Activated CD8-positive, alpha-beta T cell treated with anti-CD3 and anti-CD28 coated beads for 36 hours (primary cell): ENCODE measurements at places on chromosomes 7 and 10. TPM values are rescaled to one million over a fixed set of nuclear protein-coding genes. Genes with fewer than 3 reads are reported as not detected.

The BCCIP gene
- total RNA-seq = 117 TPM

The ADRB1 gene
- total RNA-seq = 0.40 TPM

The FOXI2 gene
- not detected for total RNA-seq

The EIF5AL1 gene
- total RNA-seq = 1.0 TPM

The HKDC1 gene
- total RNA-seq = not detected

The SUN1 gene
- 71.3 TPM for total RNA-seq

The RBAK gene
- total RNA-seq = 15.4 TPM

The NRP1 gene
- 0.79 TPM for total RNA-seq

The PLXNA4 gene
- 0.70 TPM for total RNA-seq

The VSIR gene
- 61.0 TPM for total RNA-seq

The CLEC5A gene
- not detected for total RNA-seq

The RTKN2 gene
- total RNA-seq = 1.4 TPM

The CCT6A gene
- 231 TPM for total RNA-seq

The FGL2 gene
- 0.95 TPM for total RNA-seq

The IL6 gene
- not detected for total RNA-seq

The EN2 gene
- total RNA-seq = not detected

The SUN3 gene
- total RNA-seq = not detected

The LBX1 gene
- not detected for total RNA-seq

- no peak for DNase-seq
These were observed 54.4 kb upstream of the FAM133B start for GRCh38 chr7:92644406-92645113.

GRCh38 chr10:64277536-64277935, 756.3 kb downstream of the REEP3 start:
- DNase-seq = no peak

DNA sequence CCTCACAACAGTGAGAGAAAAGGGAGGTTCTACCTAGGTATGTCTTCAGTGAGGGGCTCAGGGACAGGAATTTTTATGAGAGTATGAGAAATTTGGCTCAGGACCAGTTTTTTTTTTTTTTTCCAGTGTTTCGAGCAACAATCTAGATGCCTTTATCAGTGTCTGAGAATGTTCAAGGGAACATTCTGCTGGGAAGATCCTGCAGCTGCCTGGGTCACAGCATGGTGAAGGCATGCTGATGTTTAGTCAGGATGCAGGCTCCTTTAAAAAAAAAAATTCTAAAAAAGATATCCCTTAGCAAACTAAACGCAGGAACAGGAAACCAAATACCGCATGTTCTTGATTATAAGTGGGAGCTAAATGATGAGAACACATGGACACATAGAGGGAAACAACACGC, 31.0 kb downstream of the SBDS start:
- DNase-seq = no peak

GRCh38 chr7:1919539-1920265, 249.6 kb downstream of the ELFN1 start:
- DNase-seq = no peak

- DNase-seq = no peak
These were observed 64.2 kb downstream of the NKX6-2 start for GRCh38 chr10:132721725-132722124.

GRCh38 chr7:148037044-148037443, 553.5 kb upstream of the C7orf33 start:
- DNase-seq = no peak

- no peak for DNase-seq
These were observed 29.1 kb upstream of the EPC1 start for GRCh38 chr10:32376097-32376496.

DNA sequence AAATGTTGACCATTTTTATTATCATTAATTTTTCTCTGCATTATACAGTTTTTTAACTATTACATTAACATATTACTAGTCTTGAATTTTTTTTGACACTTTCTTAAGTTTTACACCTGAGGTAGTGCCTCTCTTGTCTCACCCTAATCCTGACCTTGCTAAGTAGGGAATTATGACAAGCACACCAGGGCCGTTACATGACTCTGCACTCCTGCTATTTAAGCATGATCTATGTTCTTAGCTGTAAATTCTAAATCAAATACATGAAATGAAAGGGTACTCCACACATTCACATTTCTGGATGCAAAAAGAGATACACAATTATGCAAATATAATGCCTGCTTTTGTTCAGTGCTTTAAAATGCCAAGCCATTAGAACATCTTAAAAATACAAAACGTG, 23.6 kb downstream of the CPVL start:
- no peak for DNase-seq

DNA sequence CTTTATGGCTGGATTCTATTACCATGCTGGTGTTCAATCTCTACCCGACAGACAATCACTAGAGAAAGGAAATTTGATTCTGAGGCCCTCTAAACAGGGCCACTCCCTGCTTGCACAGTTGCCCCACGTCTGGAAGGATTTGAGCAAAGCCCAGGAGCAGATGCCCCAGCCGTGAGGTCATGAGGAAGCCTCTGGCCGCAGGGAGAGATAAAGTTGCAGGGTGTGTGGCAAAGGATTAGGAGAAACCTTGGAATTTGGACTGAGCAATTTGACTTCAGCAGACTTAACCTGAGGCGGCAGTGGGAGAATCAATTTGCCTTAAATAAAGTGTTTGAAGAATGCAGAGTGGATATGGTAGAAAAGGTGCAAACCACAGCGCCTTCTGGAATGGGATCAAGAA, 40.2 kb upstream of the KLF6 start:
- DNase-seq = no peak

- DNase-seq = no peak
These were observed 80.9 kb downstream of the SHH start for GRCh38 chr7:155731380-155731779.

- DNase-seq = peak; percentile 0
These were observed 54.9 kb downstream of the PDGFA start for GRCh38 chr7:464454-465401.

GRCh38 chr7:139767561-139767982, 10.2 kb downstream of the HIPK2 start:
- peak; percentile 16 for DNase-seq

DNA sequence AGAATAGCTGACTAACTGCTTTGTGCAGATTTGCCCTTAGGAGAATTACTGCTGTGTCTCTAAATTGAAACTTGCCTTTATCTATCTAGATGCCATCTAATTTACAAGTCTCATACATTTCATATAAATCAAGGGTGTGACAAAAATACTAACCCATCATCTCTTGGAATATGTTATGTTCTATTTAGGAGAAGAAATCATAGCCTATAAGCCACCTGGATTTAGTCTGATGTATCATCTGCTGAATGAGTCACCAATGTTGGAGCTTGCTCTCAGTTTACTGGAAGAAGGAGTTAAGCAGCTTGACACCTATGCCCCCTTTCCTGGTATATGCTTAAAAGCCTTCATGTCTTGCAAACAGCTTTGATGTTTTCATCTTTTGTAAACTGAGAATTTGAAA, 43.5 kb downstream of the NUP205 start:
- DNase-seq = no peak

DNA sequence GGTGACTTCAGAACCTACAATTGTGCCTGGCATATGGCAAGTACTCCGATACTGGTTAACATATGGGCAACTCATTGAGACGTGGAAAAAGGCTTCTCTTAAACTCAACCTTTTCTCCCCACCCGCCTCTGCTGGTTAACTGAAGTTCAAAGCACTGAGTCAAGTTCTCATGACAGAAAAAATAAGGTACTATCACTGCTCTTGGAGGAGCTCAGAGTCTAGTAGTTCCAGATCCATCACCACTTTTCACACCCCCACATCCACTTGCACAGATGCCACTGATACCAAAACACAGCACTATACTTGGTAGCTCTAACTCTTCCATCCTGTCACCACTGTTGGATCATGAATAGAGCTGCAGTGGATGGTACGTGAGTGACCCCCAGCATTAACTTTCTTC, 36.2 kb downstream of the CCDC6 start:
- DNase-seq = no peak

DNA sequence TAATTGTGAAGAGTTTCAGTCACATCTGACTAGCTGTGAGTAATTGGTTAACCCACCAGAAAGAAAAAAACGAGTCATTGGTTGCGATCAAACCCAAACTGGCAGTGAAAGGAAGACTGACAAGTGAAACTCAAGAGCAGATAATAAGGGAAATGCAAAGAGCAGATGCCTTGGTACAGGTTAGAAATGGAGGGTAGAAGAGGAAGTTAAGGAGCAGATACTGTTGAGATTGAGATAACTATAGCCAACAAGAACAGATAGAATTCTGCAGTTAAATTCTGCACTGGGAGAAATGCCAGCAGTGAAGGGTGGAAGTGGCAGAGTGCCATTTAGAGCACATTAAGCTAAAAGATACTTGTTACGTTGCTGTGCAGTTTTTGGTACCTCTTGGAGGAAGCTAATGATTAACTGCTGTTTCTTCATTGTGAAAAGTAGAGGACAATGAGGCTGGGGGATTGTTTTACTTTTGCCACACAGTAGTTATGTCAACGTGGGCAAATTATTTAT, 65.8 kb downstream of the CDK13 start:
- DNase-seq = peak; percentile 20

DNA sequence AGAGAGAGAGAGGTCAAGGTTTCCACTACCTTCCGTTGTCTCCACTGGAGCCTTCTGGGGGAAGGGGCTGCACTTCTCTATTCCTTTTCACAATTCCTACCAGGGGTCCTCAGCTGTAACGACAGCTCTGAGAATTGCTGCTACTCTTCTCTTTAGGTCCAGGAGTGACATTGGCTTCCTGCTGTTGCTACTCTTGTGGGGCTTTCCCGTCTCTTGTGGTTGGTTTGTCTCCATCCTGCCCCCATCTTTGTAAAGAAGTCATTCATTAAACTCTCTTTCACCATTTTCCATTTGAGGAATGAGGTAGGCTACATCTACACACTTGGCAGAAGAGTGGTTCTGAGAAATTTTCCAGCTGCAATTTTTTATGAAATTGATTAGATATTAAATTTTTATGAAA, 238.8 kb upstream of the LYZL1 start:
- no peak for DNase-seq

DNA sequence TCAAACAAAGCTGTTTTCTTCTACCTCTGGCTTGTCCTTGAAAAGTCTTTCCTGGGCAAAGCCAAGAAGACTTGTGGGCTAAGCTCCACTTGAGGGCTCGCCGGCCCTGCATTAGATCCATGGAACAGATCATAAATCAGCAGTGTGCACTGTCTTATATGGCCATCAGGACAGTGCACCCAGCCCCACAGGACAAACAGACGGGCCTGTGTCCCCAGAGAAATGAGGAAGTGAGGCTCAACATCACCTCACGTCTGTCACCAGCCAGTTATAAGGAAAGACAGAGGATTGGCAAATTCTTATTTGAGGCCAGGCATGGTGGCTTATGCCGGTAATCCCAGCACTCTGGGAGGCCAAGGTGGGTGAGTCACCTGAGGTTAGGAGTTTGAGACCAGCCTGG, 12.3 kb upstream of the IFT22 start:
- no peak for DNase-seq

DNA sequence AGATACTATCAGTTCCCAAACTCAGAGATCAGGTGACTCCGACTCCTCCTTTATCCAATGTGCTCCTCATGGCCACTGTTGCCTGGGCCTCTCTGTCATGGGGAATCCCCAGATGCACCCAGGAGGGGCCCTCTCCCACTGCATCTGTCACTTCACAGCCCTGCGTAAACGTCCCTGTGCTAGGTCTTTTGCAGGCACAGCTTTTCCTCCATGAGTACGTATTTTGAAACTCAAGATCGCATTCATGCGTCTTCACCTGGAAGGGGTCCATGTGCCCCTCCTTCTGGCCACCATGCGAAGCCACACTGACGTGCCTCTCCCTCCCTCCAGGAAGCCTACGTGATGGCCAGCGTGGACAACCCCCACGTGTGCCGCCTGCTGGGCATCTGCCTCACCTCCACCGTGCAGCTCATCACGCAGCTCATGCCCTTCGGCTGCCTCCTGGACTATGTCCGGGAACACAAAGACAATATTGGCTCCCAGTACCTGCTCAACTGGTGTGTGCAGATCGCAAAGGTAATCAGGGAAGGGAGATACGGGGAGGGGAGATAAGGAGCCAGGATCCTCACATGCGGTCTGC, 162.2 kb downstream of the EGFR start:
- no peak for DNase-seq

- no peak for DNase-seq
These were observed 174.6 kb downstream of the AUTS2 start for GRCh38 chr7:69772718-69773436.

- DNase-seq = no peak
These were observed 49.7 kb downstream of the INPP5F start for GRCh38 chr10:119775529-119775928.

DNA sequence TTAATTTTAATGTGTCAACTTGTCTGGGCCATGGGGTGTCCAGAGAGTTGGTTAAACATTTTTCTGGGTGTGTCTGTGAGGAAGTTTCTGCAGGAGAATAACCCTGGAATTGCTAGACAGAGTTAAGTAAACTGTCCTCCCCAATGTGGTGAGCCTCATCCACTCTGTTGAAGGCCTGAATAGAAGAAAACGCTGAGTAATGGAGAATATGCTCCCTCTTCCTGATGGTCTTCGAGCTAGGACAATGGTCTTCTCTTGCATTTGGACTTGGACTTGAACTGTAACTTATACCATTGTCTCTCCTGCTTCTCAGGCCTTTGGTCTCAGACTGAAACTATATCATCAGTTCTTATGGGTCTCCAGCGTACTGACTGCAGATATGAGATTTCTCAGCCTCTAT, 296.0 kb upstream of the IMMP2L start:
- no peak for DNase-seq

GRCh38 chr7:26049081-26049480, 102.9 kb upstream of the NFE2L3 start:
- no peak for DNase-seq

GRCh38 chr7:107072133-107072532, 27.6 kb downstream of the PRKAR2B start:
- no peak for DNase-seq

GRCh38 chr10:102581981-102582580, 62.2 kb upstream of the TRIM8 start:
- no peak for DNase-seq

DNA sequence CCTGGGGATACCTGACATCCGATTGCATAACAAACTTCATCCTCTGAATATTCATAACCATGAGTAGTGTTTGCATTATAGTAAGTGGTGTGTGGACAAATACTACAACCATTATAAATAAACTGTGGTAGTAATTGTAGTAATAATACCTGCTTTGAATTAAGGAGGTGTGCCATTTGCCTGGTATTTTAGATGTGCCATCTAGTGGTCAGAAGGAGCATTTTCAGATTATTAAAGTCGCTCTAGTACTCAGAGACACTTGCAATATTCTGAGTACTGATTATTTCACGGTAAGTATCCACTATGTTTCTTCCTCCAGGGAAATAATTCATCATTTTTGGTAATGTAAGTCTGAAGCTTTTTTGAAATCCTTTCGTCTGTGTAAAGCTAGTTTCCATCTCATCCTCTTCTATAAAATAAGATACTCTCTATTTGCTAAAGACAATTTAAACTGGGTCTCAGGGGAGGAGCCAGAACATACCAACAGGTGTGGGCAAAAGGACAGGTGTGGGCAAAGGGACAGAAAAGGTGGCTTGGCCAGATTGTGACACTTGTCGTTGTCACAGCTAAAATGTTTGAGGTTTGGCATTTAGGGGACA, 115.3 kb upstream of the WDR11 start:
- no peak for DNase-seq

GRCh38 chr7:1915956-1916600, 246.0 kb downstream of the ELFN1 start:
- no peak for DNase-seq
